ENCODE measurements at places on chromosomes 5 and 9. TPM values are rescaled to one million over a fixed set of nuclear protein-coding genes. Genes with fewer than 3 reads are reported as not detected.

- no peak overlapping the region for H3K4me3 ChIP-seq
- H3K36me3 ChIP-seq, result no peaks in the 10 kb centered on the region
- H3K4me1 ChIP-seq, result no peaks in the 10 kb centered on the region
- no peak for DNase-seq
- H3K27ac ChIP-seq, result no peak overlapping the region
- H3K27me3 ChIP-seq, result no peaks in the 10 kb centered on the region
These were observed 136.8 kb downstream of the FRMD3 start for GRCh38 chr9:83401328-83401900.

GRCh38 chr5:1824109-1824821 lies 23.1 kb downstream of the NDUFS6 start:
- no peak for DNase-seq
- H3K27ac ChIP-seq, result no peak overlapping the region
- no peak overlapping the region for H3K4me3 ChIP-seq
- H3K36me3 ChIP-seq, result no peaks in the 10 kb centered on the region

DNA sequence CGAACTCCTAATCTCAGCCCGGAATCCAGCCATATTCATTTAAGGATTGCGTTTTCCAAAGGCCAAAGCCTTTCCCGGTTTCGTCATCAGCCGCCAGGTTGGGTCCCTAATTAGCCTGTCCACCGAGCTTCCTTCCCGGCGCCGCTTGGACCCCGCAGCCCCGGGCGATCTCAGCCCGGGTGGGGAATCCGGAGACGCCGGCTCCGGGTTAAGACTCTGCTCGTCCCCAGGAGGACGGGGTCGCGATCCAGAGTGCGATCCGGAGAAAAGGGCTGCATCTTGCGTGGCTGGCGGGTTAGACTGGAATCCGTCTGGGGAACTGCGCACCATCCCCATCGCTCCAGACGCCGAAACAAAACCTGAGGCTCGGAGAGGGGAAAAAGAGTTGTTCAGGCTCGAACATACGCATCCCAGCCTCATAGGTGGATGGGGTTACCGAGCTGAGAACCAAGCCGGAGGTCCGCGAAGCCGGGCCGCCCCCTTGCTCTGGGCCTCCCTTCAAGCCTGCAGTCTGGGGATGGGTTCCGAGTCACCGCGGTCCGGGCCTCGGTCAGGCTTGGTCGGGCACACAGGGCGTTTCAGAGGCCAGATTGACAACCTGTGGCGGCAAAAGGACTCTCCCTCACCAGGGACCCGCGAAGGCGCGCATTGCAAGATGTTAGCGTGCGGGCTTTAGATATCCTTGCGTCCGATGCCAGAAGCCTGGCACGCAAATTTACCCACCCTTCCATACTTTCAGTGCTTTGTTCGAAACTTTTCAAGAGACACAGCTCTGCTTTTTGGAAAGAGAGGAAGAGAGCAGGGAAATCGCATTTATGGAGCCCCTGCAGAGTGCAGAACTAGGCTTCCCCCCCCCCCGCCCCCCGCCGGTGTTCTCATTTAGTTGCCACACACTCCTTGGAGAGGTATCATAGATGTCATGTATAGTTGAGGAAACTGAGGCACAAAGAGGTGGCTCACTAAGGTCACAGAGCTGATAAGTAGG lies 7.9 kb downstream of the MSX2 start:
- H3K4me1 ChIP-seq, result no peaks in the 10 kb centered on the region
- H3K27me3 ChIP-seq, result peaks cover 59% of the 10 kb centered on the region
- no peak for DNase-seq
- H3K36me3 ChIP-seq, result no peaks in the 10 kb centered on the region
- no peak overlapping the region for H3K27ac ChIP-seq

DNA sequence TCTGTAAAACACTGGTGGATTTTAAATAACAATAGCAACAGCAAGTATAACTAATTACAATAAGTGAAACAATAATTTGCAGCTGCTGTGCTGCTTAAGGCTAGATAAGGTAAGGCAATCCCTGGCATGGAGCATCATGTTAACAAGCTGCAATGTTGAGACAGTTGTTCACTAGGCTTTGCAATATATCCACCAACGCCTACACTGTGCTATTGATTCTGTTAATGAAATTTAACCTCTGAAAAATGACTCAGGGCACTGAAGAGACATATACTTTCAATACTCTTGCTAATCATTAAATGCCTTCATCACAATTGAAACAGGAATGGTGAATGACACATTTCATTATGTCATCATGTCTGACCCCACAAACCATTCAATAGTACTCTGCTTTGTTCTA lies 255.0 kb downstream of the EFNA5 start:
- H3K27ac ChIP-seq, result no peak overlapping the region
- H3K4me1 ChIP-seq, result no peaks in the 10 kb centered on the region
- H3K4me3 ChIP-seq, result no peak overlapping the region
- no peaks in the 10 kb centered on the region for H3K36me3 ChIP-seq

DNA sequence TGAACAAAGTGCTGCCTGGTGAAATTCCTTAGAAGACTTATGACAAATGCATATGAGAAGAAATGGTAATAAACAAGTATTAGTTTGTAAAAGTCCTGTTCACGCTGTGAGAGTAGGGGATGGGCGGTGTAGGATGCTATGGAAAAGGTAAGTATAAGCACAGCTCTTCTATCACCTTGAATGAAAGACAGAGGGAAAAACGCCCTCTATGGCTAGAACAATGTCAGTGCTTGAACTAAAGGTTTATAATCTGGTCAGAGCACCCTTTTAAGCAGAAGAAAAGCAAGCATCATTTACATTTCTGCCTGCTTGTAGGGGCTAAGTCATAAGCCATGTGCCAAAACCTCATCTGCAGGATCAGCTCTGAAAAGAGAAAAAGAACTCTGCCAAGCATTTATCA lies 115.2 kb downstream of the LHFPL2 start:
- H3K4me3 ChIP-seq, result no peak overlapping the region
- H3K27me3 ChIP-seq, result no peaks in the 10 kb centered on the region
- no peaks in the 10 kb centered on the region for H3K36me3 ChIP-seq
- no peak for DNase-seq

Gene CERCAM
- polyA plus RNA-seq, result 48.3 TPM

Data from left lung (tissue), 14 donors.